Endodermal cell (in vitro differentiated cells): ENCODE measurements at places on chromosomes 11 and 22. TPM values are rescaled to one million over a fixed set of nuclear protein-coding genes. Genes with fewer than 3 reads are reported as not detected.

- no peak for DNase-seq
- no peaks in the 10 kb centered on the region for H3K27me3 ChIP-seq
- no peak overlapping the region for H3K27ac ChIP-seq
- H3K4me3 ChIP-seq, result no peak overlapping the region
These were observed 266.3 kb downstream of the BRD1 start for GRCh38 chr22:49561338-49561737.

HMOX1 gene
- 21.6 to 24.2 TPM (median 23.6 TPM) in 3 replicates for total RNA-seq

TTC28 gene
- 22.1 and 28.6 TPM in 2 replicates for total RNA-seq

FIBIN gene
- total RNA-seq, result not detected in 3 replicates

DNA sequence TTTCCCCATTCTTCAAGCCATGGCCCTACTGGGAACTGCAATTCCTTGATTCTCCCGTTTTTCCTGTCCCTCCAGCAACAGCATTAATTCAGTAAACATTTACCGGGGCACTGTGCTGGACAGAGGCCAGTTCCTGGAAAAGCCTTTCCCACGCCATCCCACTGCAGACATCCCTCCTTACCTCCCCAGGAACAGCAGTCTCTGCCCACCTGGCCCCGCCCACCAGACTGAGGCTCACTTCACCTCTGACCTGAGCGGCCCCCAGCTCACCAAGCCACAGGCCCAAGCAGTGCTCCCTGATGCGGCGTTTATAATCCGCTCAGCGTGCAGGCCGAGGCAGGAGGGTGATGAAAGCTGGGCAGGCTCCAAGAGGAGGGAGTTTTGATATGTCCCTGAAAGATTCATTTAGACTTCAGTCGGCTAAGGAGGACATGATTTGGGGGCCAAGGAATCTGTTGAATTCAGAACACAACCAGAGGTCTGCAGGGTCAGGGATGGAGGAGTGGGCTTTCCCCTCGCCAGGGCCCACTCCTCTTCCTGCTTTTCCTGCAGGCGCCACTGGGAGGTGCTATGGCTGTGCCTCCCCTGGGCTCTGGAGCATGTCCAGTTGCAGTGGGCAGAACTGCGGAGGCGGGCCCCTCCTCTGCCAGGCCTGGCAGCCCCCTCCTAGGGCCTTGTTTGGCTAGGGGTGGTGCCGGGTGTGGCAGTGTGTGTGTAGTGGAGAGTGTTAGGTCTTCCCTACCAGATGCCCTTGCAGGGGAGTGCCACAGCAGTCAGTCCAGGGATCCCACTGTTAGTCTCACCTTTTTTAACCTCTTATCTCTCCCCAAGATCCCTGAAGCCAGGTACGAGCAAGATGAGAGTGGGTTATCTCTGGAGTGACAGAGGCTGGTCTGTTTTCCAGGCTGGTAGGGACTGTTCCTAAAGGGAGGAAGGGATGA, 1.4 kb upstream of the TAGLN start:
- H3K36me3 ChIP-seq, result peaks cover 15% of the 10 kb centered on the region
- peak; percentile 94 for DNase-seq
- H3K27me3 ChIP-seq, result no peaks in the 10 kb centered on the region
- peak overlapping the region; percentile 88 for H3K4me3 ChIP-seq
- H3K27ac ChIP-seq, result no peak overlapping the region

- no peak for DNase-seq
- H3K27ac ChIP-seq, result no peak overlapping the region
- no peaks in the 10 kb centered on the region for H3K27me3 ChIP-seq
These were observed 22.0 kb upstream of the FGF4 start for GRCh38 chr11:69797156-69797555.

GNG3 gene
- total RNA-seq, result 0.40 to 0.99 TPM in 2 of 3 replicates, not detected in the other

DNA sequence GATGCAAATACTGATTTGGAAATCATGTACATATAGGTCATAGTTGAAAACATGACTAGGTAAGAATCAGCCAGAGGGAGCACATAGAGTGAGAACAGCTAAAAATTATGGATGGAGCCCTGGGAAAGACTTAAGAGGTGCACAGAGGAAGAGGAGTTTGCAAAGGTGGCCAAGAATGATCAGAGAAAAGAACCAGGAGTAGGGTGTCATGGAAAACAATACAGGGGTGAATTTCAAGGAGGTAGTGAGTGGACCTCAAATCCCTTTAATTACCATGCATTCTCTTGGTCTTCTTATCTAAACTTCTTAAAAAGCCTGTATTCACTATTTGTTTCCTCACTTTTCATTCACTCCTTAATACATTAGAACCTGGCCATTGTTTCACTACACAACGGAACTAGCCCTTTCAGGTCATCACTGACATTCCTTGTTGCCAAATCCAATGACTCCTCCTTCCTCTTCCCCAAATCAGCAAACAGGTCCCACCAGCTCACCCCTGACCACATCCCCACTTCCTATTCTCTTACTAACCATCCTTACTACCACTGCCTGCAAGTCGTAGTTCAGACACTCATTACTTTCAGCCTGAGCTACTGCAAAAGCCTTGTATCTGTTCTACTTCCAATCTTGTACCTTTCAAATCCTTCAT, 22.6 kb downstream of the BUD13 start:
- H3K4me1 ChIP-seq, result no peaks in the 10 kb centered on the region
- no peak overlapping the region for H3K4me3 ChIP-seq
- H3K36me3 ChIP-seq, result peaks cover 92% of the 10 kb centered on the region
- no peak overlapping the region for H3K27ac ChIP-seq
- DNase-seq, result no peak

GRCh38 chr22:36369922-36370791, 17.6 kb downstream of the MYH9 start:
- H3K36me3 ChIP-seq, result peaks cover 54% of the 10 kb centered on the region
- peak overlapping the region; percentile 66 for H3K27ac ChIP-seq
- peak; percentile 74 for DNase-seq
- H3K27me3 ChIP-seq, result no peaks in the 10 kb centered on the region
- H3K4me1 ChIP-seq, result peaks cover 39% of the 10 kb centered on the region
- peak overlapping the region; percentile 62 for H3K4me3 ChIP-seq

OR2AG1 gene
- total RNA-seq, result not detected in 3 replicates

RASL10A gene
- total RNA-seq, result 0.61 to 2.0 TPM (median 1.3 TPM) in 3 replicates

GRCh38 chr22:37165066-37165465, 15.3 kb upstream of the IL2RB start:
- DNase-seq, result no peak
- H3K27me3 ChIP-seq, result no peaks in the 10 kb centered on the region
- H3K4me1 ChIP-seq, result no peaks in the 10 kb centered on the region

GRCh38 chr11:12640355-12640754, 33.9 kb upstream of the TEAD1 start:
- no peaks in the 10 kb centered on the region for H3K4me1 ChIP-seq
- no peak overlapping the region for H3K27ac ChIP-seq
- H3K4me3 ChIP-seq, result no peak overlapping the region
- H3K36me3 ChIP-seq, result no peaks in the 10 kb centered on the region
- no peaks in the 10 kb centered on the region for H3K27me3 ChIP-seq

RNASEH2C gene
- 37.8 to 47.9 TPM (median 43.5 TPM) in 3 replicates for total RNA-seq
